ENCODE measurements at places on chromosomes 5 and 9.

GRCh38 chr5:102823441-102823874 is 68.4 kb downstream of the PAM start:
- DNase-seq: no peak

DNA sequence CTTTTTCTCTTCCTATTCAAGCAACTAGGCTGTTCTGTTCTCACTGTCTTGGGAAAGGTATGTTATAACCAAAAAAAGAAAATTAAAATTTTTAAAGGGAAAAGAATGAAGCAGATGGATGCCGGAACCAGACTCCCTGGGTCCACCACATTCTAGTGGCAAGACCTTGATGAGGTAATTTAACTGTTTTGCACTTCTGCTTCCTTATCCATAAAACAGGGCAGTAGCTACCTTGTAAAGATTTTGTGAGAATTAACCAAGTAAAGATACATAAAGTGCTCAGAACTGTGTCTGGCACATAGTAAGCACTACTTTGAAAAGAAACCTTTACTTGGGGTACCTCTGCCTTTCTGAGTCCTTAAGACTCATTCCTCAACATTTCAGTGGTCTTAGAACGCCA is 17.0 kb downstream of the EPB41L4B start:
- DNase-seq: no peak

DNA sequence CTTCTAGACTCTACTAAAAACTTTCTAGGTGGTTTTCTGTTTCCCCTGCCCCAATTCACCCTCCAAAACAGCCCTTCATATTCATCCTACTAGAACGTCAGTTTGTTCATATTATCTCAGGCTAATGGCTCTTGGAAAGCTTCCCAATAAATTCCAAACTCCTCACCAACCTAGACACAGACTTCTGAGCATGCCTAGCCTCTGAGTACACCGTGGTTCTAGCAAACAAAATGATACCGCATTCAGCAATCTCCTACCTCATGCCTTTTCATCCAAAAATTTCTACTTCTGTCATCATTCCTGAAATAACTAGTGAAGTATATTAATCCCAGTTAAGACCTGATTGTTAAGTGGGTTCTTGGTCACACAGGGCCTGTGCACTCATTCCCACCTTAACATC is 46.5 kb upstream of the NR5A1 start:
- DNase-seq: no peak

- DNase-seq: peak; percentile 71
Measured at GRCh38 chr5:78221964-78222451, 72.5 kb downstream of the AP3B1 start.

GRCh38 chr5:39209924-39210323 is 9.4 kb downstream of the FYB1 start:
- DNase-seq: peak; percentile 63

- peak; percentile 58 for DNase-seq
Measured at GRCh38 chr5:174303035-174303434, 257.5 kb downstream of the NSG2 start.

GRCh38 chr5:112657804-112658203 is 79.9 kb upstream of the APC start:
- DNase-seq: no peak

GRCh38 chr9:128232528-128233428 is 29.6 kb downstream of the DNM1 start:
- no peak for DNase-seq
